ENCODE measurements at places on chromosomes 3 and 15. TPM values are rescaled to one million over a fixed set of nuclear protein-coding genes. Genes with fewer than 3 reads are reported as not detected.

Gene NSUN3
- 5.3 TPM for total RNA-seq

GRCh38 chr3:150739877-150740645 is 22.9 kb downstream of the SIAH2 start:
- no peaks in the 10 kb centered on the region for H3K36me3 ChIP-seq
- H3K27me3 ChIP-seq, result no peaks in the 10 kb centered on the region
- no peak for DNase-seq
- H3K27ac ChIP-seq, result no peak overlapping the region
- no peak overlapping the region for H3K4me3 ChIP-seq
- peaks cover 25% of the 10 kb centered on the region for H3K4me1 ChIP-seq

DNA sequence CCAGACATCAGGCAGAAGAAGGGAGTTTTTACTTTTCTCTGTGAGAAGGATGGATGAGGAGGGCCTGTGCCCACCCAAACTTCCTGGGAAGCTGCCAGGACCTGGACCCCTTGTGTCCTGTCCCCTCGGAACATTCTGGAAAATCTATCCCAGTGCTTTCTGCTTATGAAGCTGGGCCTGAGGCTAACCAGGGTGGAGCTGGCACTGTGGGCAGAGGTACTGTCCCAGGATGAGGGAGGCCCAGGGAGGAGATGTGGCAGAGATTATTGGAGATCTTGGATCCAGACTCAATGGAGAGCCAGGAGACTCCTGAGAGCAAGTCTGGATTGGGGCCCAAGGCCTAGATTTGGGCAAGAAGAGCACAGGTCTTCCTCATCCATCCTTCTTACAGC is 44.4 kb downstream of the SPSB4 start:
- no peak overlapping the region for H3K4me3 ChIP-seq
- H3K4me1 ChIP-seq, result peaks cover 10% of the 10 kb centered on the region
- no peaks in the 10 kb centered on the region for H3K27me3 ChIP-seq
- DNase-seq, result no peak

Gene DTWD1
- 27.2 TPM for total RNA-seq

Gene EXD1
- not detected for total RNA-seq

DNA sequence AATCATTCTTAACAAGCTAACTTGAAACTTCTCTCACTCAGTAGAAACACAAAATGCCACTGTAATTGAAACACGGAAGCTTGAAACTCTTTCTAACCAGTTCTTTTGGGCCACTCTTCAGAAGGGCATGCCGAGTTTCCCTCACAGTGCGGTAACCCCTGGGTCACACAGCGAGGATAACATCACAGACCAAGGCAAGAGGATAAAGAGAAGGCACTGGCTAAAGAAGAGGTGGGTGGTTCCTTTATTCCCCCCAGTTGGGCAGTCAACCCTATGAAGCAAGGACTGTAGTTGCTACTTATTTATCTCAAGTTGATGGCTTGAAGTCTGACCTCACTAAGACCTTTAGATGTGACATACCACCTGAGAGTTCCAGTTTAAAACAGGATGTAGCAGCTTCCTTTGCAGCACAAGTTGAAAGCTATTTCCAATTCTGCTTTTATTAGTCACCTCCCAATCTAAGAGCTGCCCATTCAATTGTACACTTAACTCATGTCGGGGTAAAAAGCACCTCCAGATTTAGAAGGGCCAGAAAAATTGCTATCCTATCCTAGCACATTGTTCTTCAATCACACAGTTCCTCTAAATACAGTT is 272.4 kb downstream of the TIGIT start:
- DNase-seq, result no peak
- H3K27ac ChIP-seq, result no peak overlapping the region
- no peaks in the 10 kb centered on the region for H3K4me1 ChIP-seq
- H3K4me3 ChIP-seq, result no peak overlapping the region

Gene ZNF280D
- 28.5 TPM for total RNA-seq

- H3K36me3 ChIP-seq, result no peaks in the 10 kb centered on the region
- H3K4me1 ChIP-seq, result no peaks in the 10 kb centered on the region
- no peak overlapping the region for H3K4me3 ChIP-seq
- DNase-seq, result no peak
- H3K27me3 ChIP-seq, result no peaks in the 10 kb centered on the region
These were observed 11.0 kb upstream of the FBLN2 start for GRCh38 chr3:13537909-13538296.

Gene TPRG1
- 0.28 TPM for total RNA-seq

Gene IGSF10
- total RNA-seq, result 0.40 TPM

- no peak overlapping the region for H3K4me3 ChIP-seq
- no peaks in the 10 kb centered on the region for H3K4me1 ChIP-seq
- no peaks in the 10 kb centered on the region for H3K27me3 ChIP-seq
- no peak overlapping the region for H3K27ac ChIP-seq
These were observed 106.0 kb downstream of the UBE2E2 start for GRCh38 chr3:23308986-23309625.

DNA sequence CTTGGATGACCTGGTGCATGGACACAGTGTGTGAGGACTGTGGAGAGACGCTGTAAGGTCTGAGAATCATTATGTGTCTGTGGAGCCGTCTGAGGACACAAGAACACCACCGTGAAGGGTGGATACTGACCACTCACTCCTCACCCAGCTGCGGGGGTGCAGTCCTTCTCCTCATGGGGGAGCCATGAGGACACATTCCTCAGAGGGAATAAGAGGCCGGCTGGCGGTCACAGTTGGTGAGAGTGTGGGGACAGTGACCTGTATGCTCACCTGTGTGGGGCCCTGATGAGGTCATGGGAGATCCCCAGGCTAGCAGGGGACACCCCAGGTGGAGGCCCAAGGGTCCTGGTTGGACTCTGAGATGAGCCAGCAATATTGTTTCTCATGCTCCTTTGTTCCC is 2.5 kb upstream of the TRPM1 start:
- H3K27ac ChIP-seq, result no peak overlapping the region
- no peaks in the 10 kb centered on the region for H3K36me3 ChIP-seq
- H3K4me3 ChIP-seq, result no peak overlapping the region
- DNase-seq, result no peak
- H3K27me3 ChIP-seq, result no peaks in the 10 kb centered on the region

DNA sequence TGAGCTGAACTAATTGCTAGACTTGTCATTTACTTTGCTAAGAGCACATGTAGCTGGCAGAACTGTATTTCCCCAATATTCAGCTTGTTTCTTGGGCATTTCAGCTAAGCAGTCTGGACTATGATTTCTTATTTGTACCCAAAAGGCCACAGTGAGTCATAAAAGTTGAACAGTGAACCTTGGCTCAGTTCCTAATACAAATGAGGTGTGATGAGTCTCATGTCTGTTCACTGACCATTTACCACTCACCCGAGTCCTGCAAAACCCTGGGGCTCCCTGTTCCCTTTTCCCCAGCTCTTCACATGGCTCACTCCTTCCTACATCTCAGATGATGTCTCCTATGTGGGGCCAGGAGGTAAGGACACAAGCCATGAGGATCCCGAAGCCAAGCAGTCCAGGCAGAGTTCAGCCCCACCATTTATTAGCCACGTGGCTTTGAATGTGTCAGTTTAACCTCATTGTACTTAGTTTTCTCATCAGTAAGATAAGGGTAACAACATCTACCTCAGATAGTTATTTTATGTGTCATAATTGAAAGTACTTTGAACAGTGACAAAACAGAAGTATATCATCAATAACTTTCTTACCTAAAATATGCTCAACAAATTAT is 239.3 kb downstream of the IL5RA start:
- no peak overlapping the region for H3K27ac ChIP-seq
- H3K4me3 ChIP-seq, result no peak overlapping the region
- no peaks in the 10 kb centered on the region for H3K27me3 ChIP-seq
- H3K36me3 ChIP-seq, result no peaks in the 10 kb centered on the region
- H3K4me1 ChIP-seq, result no peaks in the 10 kb centered on the region

GRCh38 chr3:18445401-18446148 is 20.4 kb upstream of the SATB1 start:
- H3K4me3 ChIP-seq, result peak overlapping the region; percentile 58
- peak overlapping the region; percentile 48 for H3K27ac ChIP-seq
- no peaks in the 10 kb centered on the region for H3K36me3 ChIP-seq
- peak; percentile 22 for DNase-seq
- no peaks in the 10 kb centered on the region for H3K27me3 ChIP-seq
- peaks cover 3% of the 10 kb centered on the region for H3K4me1 ChIP-seq

DNA sequence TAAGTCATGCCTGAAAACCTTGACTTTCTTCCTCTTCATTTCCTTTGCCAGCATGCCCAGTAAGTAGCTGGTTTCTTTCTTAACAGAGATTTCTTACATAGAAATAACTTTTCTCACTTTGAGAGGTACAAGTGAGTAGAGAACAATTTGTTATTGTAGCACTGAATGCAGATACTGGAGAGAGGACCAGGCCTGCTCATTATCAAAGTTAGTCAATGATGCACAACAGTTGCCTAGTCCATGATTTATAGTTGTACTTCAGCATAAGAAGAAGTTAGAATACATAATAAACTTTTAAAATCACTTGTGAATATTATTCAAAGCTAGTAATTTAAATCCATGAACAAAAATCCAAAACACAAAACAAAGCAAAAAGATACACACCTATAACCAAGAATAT is 213.0 kb downstream of the PCCB start:
- no peak overlapping the region for H3K27ac ChIP-seq
- H3K36me3 ChIP-seq, result no peaks in the 10 kb centered on the region
- DNase-seq, result no peak
- no peak overlapping the region for H3K4me3 ChIP-seq
- H3K4me1 ChIP-seq, result no peaks in the 10 kb centered on the region
- no peaks in the 10 kb centered on the region for H3K27me3 ChIP-seq

- H3K4me3 ChIP-seq, result no peak overlapping the region
- no peak for DNase-seq
- H3K36me3 ChIP-seq, result no peaks in the 10 kb centered on the region
- no peaks in the 10 kb centered on the region for H3K27me3 ChIP-seq
- H3K4me1 ChIP-seq, result peaks cover 9% of the 10 kb centered on the region
These were observed 194.4 kb downstream of the MEIS2 start for GRCh38 chr15:36905908-36906307.

Gene ZNF501
- 2.0 TPM for total RNA-seq

- no peaks in the 10 kb centered on the region for H3K36me3 ChIP-seq
- H3K27ac ChIP-seq, result no peak overlapping the region
- H3K4me1 ChIP-seq, result no peaks in the 10 kb centered on the region
- no peak overlapping the region for H3K4me3 ChIP-seq
These were observed 58.9 kb downstream of the LRRFIP2 start for GRCh38 chr3:37115446-37115845.

GRCh38 chr15:61685534-61685933 is 374.7 kb downstream of the VPS13C start:
- no peaks in the 10 kb centered on the region for H3K27me3 ChIP-seq
- H3K27ac ChIP-seq, result no peak overlapping the region
- no peaks in the 10 kb centered on the region for H3K36me3 ChIP-seq
- no peaks in the 10 kb centered on the region for H3K4me1 ChIP-seq

Gene WDR82
- total RNA-seq, result 20.2 TPM

GRCh38 chr3:101938262-101938847 is 89.0 kb downstream of the NFKBIZ start:
- H3K4me3 ChIP-seq, result no peak overlapping the region
- H3K27ac ChIP-seq, result no peak overlapping the region
- no peaks in the 10 kb centered on the region for H3K27me3 ChIP-seq
- DNase-seq, result no peak

- no peak overlapping the region for H3K27ac ChIP-seq
- no peak overlapping the region for H3K4me3 ChIP-seq
- no peaks in the 10 kb centered on the region for H3K4me1 ChIP-seq
These were observed 58.4 kb upstream of the POLG start for GRCh38 chr15:89393056-89393455.

- H3K27ac ChIP-seq, result no peak overlapping the region
- H3K36me3 ChIP-seq, result no peaks in the 10 kb centered on the region
- DNase-seq, result no peak
- no peaks in the 10 kb centered on the region for H3K27me3 ChIP-seq
- H3K4me1 ChIP-seq, result no peaks in the 10 kb centered on the region
These were observed 13.0 kb downstream of the MRPL46 start for GRCh38 chr15:88454236-88454635.

DNA sequence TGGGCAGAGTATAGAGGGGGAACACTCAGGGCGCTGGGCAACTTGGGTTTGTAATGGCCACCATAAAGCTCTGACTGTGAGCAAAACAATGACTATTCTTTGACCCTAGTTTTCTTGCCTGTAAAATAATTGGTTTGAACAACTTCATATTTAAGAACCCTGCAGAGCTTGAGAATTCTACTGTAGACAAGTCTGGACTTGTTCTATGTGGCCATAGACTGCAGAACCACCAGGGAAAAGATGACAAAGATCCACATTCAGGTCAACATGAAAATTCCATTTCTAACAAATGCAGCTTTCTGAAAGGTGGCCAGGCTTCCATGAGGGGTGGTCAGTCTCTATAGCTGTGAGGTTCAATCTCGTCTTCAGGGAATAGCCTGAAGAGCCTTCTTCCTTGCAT is 239.4 kb upstream of the LRRN1 start:
- no peak for DNase-seq
- no peaks in the 10 kb centered on the region for H3K36me3 ChIP-seq
- no peak overlapping the region for H3K4me3 ChIP-seq
- H3K27ac ChIP-seq, result no peak overlapping the region
- no peaks in the 10 kb centered on the region for H3K27me3 ChIP-seq
- H3K4me1 ChIP-seq, result no peaks in the 10 kb centered on the region

Gene GPR149
- total RNA-seq, result not detected

DNA sequence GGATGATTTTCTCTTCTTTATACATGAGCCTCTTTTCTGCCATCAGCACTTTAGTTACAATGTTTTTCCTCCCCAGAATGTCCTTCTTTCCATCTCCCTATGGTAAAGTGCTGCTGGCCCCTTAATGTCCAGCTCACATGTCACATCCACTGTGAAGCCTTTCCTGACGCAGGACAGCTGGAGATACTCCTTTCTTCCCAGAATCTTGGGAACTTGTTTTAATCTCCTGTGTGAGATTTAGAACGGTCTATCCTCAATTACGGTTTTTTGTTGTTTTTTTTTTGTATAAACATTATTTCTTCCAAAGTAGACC is 147.7 kb upstream of the TSC22D2 start:
- no peak for DNase-seq
- H3K36me3 ChIP-seq, result no peaks in the 10 kb centered on the region
- no peak overlapping the region for H3K4me3 ChIP-seq
- no peaks in the 10 kb centered on the region for H3K27me3 ChIP-seq
- H3K27ac ChIP-seq, result no peak overlapping the region
- no peaks in the 10 kb centered on the region for H3K4me1 ChIP-seq

- no peaks in the 10 kb centered on the region for H3K4me1 ChIP-seq
- H3K4me3 ChIP-seq, result no peak overlapping the region
- no peak overlapping the region for H3K27ac ChIP-seq
- no peaks in the 10 kb centered on the region for H3K36me3 ChIP-seq
These were observed 298.8 kb downstream of the CHST2 start for GRCh38 chr3:143418391-143418790.

GRCh38 chr15:63402498-63403253 is 21.0 kb upstream of the CA12 start:
- H3K4me3 ChIP-seq, result no peak overlapping the region
- H3K36me3 ChIP-seq, result no peaks in the 10 kb centered on the region
- H3K27me3 ChIP-seq, result no peaks in the 10 kb centered on the region
- H3K27ac ChIP-seq, result no peak overlapping the region

DNA sequence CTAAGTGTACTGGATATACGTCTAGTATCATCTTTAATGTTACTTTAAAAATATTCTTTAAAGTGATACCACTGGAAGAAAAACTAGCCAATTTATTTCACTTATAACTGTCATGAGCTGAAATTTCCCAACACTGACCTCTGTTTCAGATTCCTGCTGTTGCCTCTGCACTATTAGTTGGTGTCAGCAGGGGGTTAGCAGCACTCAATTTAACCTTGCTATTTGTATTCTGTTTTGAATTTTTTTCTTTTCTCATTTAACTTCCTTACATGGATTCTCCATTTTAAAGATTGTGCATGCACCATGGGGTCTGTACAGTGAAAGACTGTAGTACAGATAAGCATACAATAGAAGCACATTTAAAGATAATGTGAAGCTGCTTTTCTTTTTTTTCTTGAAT is 169.2 kb downstream of the UBE2E2 start:
- DNase-seq, result no peak
- no peaks in the 10 kb centered on the region for H3K36me3 ChIP-seq
- H3K4me1 ChIP-seq, result no peaks in the 10 kb centered on the region
- H3K27me3 ChIP-seq, result no peaks in the 10 kb centered on the region

Gene CCDC71
- 9.4 TPM for total RNA-seq
